ENCODE measurements at places on chromosomes 6 and 20. TPM values are rescaled to one million over a fixed set of nuclear protein-coding genes. Genes with fewer than 3 reads are reported as not detected.

HLA-DQA1 gene
- 1.4 TPM for total RNA-seq

SGK2 gene
- total RNA-seq = 1.8 TPM

VSTM2L gene
- 0.35 TPM for total RNA-seq

SFTA2 gene
- total RNA-seq = not detected

LY6G6C gene
- not detected for total RNA-seq

KIAA1586 gene
- 20.0 TPM for total RNA-seq

GRCh38 chr20:61611401-61612180 is 359.5 kb downstream of the CDH4 start:
- no peak for DNase-seq
- H3K4me1 ChIP-seq = no peaks in the 10 kb centered on the region
- no peaks in the 10 kb centered on the region for H3K36me3 ChIP-seq
- H3K27ac ChIP-seq = no peak overlapping the region

GRCh38 chr6:2157441-2158127 is 87.8 kb downstream of the GMDS start:
- no peak for DNase-seq
- no peaks in the 10 kb centered on the region for H3K36me3 ChIP-seq
- H3K27ac ChIP-seq = no peak overlapping the region

DNA sequence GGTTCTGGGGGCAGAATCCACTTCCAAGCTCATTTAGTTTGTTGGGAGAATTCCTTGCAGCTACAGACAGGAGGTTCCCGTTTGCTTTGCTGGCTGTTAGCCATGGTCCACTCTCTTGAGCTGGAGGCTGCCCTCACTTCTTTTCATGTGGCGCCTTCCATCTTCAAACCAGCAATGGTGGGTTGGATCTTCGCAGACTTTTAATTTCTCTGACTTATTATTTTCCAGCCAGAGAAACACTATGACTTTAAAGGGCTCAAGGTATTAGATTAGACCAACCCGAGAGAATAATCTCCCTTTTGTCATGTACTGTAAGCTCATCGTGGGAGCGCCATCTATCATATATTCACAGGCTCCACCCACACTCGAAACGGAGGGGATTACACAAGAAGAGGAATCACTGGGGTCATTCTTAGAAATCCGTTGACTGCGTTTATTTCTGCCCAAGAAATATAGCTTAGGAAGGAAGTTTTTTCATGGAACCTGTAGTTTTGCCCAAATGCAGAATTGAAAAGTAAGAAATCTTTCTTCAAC is 38.9 kb downstream of the SAMD5 start:
- no peaks in the 10 kb centered on the region for H3K27me3 ChIP-seq
- no peaks in the 10 kb centered on the region for H3K36me3 ChIP-seq
- no peak overlapping the region for H3K27ac ChIP-seq
- DNase-seq = no peak

- DNase-seq = peak; percentile 27
- no peaks in the 10 kb centered on the region for H3K27me3 ChIP-seq
- H3K36me3 ChIP-seq = no peaks in the 10 kb centered on the region
- H3K4me1 ChIP-seq = peaks cover 7% of the 10 kb centered on the region
- H3K4me3 ChIP-seq = no peak overlapping the region
Measured at GRCh38 chr6:1840491-1841121, 230.9 kb downstream of the FOXC1 start.

DNA sequence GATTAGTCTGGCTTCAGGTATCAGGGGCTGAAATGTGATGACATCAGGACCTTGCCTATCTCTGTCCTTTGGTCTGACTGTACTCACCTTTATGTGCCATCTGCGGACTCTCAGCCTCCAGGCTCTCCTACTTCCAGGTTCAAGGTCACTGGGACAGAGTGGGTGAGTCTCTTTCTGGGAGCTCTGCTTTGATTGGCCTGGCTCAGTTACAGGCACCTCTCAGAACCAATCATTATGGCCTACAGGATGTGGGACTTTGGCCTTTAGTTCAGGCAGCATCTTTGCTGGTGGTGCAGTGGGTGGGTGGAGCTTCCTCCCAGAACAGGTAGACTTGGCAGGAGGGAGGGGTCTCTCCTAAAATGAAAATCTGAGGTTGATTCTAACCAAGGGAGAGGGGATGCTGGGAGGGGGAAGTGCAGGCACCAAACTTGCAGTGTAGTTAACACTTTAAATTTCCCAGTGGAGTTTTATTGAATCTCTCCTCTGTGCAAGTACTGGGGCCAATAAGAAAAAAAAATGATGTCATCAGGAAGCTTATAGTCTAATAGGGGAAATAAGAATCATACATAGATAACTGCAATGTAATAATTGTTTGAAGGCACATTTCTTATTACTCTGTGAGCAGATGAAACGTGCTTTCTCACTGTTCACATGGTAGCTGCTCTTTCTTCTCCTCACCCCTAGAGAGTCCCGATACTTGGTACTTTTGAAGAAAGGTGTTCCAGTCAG is 53.4 kb downstream of the SLC24A3 start:
- no peak overlapping the region for H3K4me3 ChIP-seq
- no peak for DNase-seq
- H3K27me3 ChIP-seq = no peaks in the 10 kb centered on the region
- H3K36me3 ChIP-seq = no peaks in the 10 kb centered on the region
- no peak overlapping the region for H3K27ac ChIP-seq

DNA sequence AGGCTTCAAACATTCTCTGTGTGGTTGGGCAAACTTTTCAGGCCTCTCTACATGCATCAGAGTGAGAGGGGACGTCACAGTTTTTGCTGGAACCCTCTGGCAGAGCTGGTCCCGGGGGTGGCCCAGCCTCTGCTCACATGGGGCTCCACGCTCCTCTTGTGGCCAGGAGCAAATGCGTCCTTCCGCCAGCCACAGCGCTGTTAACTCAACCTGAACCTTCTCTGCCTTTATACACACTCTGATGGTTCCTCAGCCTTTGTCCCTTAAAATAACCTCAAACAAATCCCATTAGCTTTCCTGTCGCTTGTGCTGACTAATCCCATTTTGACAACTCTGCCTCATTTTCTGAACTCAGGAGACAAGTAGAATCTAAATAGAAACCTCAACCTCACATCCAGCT is 39.4 kb upstream of the TGM6 start:
- DNase-seq = no peak
- H3K36me3 ChIP-seq = no peaks in the 10 kb centered on the region

GRCh38 chr6:163573503-163574179 is 159.1 kb downstream of the QKI start:
- H3K27ac ChIP-seq = no peak overlapping the region
- H3K36me3 ChIP-seq = no peaks in the 10 kb centered on the region
- no peak overlapping the region for H3K4me3 ChIP-seq
- H3K4me1 ChIP-seq = no peaks in the 10 kb centered on the region

- no peaks in the 10 kb centered on the region for H3K4me1 ChIP-seq
- H3K4me3 ChIP-seq = no peak overlapping the region
- no peak overlapping the region for H3K27ac ChIP-seq
- H3K27me3 ChIP-seq = no peaks in the 10 kb centered on the region
- peak; percentile 54 for DNase-seq
Measured at GRCh38 chr6:44041461-44042260, 85.6 kb downstream of the MRPL14 start.

DNA sequence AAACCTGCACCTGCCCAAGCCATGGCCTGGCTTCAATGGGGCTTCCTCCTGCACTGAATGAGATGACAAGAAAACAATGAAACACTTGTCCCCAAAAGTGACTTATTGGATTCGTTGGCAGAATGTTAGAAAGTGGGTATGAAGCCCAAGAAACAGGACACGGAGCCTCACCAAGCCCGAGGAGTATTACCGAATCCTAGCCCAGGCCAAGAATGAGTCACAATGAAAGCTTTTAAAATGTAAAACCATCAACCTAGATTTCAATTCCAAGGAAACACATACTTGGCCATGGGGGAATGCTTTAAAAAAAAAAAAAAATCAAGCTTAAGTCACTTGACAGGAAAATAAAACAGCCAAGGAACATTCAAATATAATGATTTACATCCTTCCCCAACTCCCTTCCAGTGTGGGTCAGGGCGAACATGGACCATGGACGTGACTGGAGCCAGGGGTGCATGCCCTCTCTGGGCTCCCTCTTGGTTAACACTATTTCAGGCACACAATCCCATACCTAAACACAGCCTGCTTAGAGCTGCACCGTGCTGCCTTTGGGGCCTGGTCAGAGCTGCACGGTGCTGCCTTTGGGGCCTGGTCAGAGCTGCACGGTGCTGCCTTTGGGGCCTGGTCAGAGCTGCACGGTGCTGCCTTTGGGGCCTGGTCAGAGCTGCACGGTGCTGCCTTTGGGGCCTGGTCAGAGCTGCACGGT is 3.1 kb upstream of the STX16 start:
- H3K36me3 ChIP-seq = no peaks in the 10 kb centered on the region
- H3K4me3 ChIP-seq = no peak overlapping the region
- DNase-seq = no peak
- no peak overlapping the region for H3K27ac ChIP-seq
- H3K27me3 ChIP-seq = no peaks in the 10 kb centered on the region

- H3K4me3 ChIP-seq = no peak overlapping the region
- H3K27ac ChIP-seq = no peak overlapping the region
- no peaks in the 10 kb centered on the region for H3K27me3 ChIP-seq
- DNase-seq = no peak
- peaks cover 8% of the 10 kb centered on the region for H3K4me1 ChIP-seq
Measured at GRCh38 chr6:3073382-3073781, 5.1 kb downstream of the RIPK1 start.

DNA sequence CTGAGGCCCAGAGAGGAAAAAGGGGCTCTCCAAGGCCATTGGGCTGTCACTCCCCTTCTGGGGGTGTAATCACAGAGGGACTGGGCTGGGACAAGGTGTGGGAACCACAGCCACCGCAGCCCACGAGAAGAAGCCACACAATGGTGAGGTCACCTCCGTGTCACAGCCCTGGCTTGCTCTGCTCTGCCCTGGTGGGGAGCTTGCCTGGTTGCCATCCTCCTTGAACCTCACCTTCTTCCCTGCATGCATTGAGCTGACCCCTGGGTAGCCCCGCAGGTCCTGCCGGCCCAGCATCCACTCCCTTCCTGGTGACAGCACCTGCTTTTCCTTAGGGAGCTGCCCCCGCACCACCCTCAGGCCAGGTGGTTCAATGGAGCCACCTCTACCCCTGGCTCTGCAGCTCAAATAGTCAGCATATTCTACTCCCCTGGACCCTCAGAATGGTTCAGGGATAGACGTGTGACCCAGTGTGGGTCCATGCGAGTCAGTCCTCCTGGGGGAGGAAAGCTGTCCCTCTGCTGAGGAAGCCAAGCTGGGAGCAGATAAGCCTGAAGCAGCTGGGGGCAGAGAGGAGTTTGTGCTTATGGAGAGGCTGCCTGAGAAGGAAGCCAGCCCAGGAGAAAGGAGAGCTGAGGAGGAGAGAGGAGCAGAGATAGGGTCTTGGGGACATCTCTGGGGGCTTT is 21.3 kb downstream of the RBM38 start:
- H3K27ac ChIP-seq = no peak overlapping the region
- DNase-seq = no peak
- H3K27me3 ChIP-seq = no peaks in the 10 kb centered on the region
- H3K4me1 ChIP-seq = peaks cover 17% of the 10 kb centered on the region
- no peak overlapping the region for H3K4me3 ChIP-seq

DNA sequence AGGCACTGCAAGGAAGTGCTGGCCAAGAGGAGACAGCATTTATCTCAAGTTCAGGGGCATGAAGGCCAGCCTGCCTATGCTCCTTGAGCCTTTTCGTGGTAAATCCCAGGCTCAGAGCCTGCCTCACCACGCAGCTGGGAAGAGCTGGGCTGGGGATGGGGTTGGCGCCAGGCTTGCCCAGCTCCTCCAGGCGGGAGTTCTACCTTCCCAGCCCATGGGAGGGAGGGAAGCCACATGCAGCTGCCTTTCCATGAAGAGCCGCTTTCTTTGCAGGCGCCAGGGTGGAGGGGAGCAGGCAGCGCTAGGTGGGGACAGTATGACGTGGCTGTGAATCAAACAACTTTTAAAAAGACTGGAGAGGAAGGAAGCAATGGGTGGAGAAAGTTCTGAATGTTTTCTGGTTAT is 19.5 kb upstream of the SIRT5 start:
- DNase-seq = peak; percentile 41
- no peaks in the 10 kb centered on the region for H3K36me3 ChIP-seq
- H3K4me1 ChIP-seq = peaks cover 1% of the 10 kb centered on the region
- no peak overlapping the region for H3K27ac ChIP-seq
- no peak overlapping the region for H3K4me3 ChIP-seq
- H3K27me3 ChIP-seq = no peaks in the 10 kb centered on the region

GRCh38 chr6:104718672-104719071 is 141.0 kb downstream of the HACE1 start:
- no peak overlapping the region for H3K4me3 ChIP-seq
- H3K27me3 ChIP-seq = no peaks in the 10 kb centered on the region
- no peaks in the 10 kb centered on the region for H3K4me1 ChIP-seq
- H3K27ac ChIP-seq = no peak overlapping the region
- no peaks in the 10 kb centered on the region for H3K36me3 ChIP-seq

DNA sequence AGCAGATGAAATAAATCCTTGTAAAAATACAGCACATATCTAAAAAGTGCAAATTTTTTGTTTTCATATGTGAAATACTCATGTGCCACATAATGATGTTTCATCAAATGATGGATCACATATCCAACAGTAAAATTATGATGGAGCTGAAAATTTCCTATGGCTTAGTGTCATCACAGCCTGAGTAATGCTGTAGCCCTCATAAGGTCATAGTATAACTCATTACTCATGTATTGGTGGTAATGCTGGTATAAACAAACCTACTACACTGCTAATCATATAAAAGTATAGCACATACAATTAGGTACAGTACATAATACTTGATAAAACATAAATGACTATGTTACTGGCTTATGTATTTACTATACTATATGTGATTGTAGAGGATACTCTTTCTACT is 12.9 kb downstream of the TSPYL1 start:
- no peaks in the 10 kb centered on the region for H3K27me3 ChIP-seq
- no peaks in the 10 kb centered on the region for H3K36me3 ChIP-seq
- H3K27ac ChIP-seq = no peak overlapping the region
- no peak overlapping the region for H3K4me3 ChIP-seq
- no peak for DNase-seq

- H3K4me3 ChIP-seq = no peak overlapping the region
- H3K27ac ChIP-seq = no peak overlapping the region
- H3K27me3 ChIP-seq = no peaks in the 10 kb centered on the region
- no peaks in the 10 kb centered on the region for H3K36me3 ChIP-seq
Measured at GRCh38 chr6:144415014-144415413, 129.9 kb downstream of the UTRN start.

DNA sequence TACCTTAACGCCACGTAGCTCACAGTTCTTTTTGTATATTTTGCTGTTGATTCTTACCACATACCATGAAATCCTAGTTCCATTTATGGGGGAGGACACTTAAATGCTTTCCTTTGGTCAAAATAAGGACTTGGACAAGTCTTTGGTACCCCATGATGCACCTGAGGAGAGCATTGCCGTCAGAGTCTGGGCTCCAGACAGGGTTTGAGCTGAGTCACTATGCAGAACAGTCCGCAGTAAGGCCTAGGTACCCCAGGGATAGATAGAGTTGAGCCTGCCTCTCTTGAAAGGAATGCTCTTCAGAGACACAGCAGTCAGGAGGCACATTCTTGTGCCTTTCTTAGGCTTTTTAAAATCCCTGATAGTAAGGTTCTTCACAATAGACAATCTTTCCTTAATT is 6.0 kb downstream of the PARD6B start:
- H3K36me3 ChIP-seq = no peaks in the 10 kb centered on the region
- peaks cover under 1% of the 10 kb centered on the region for H3K4me1 ChIP-seq
- no peaks in the 10 kb centered on the region for H3K27me3 ChIP-seq
- H3K4me3 ChIP-seq = no peak overlapping the region
- H3K27ac ChIP-seq = no peak overlapping the region

- no peak overlapping the region for H3K27ac ChIP-seq
- H3K4me3 ChIP-seq = no peak overlapping the region
- H3K36me3 ChIP-seq = no peaks in the 10 kb centered on the region
- DNase-seq = no peak
- no peaks in the 10 kb centered on the region for H3K4me1 ChIP-seq
Measured at GRCh38 chr6:71114544-71114943, 157.7 kb upstream of the B3GAT2 start.

- no peaks in the 10 kb centered on the region for H3K36me3 ChIP-seq
- H3K4me1 ChIP-seq = peaks cover 4% of the 10 kb centered on the region
- H3K4me3 ChIP-seq = no peak overlapping the region
- no peaks in the 10 kb centered on the region for H3K27me3 ChIP-seq
Measured at GRCh38 chr6:30491991-30492952, 3.0 kb downstream of the HLA-E start.

All from ovary (tissue), 10 donors.